Endodermal cell (in vitro differentiated cells): ENCODE measurements at places on chromosomes 16 and 17.

DNA sequence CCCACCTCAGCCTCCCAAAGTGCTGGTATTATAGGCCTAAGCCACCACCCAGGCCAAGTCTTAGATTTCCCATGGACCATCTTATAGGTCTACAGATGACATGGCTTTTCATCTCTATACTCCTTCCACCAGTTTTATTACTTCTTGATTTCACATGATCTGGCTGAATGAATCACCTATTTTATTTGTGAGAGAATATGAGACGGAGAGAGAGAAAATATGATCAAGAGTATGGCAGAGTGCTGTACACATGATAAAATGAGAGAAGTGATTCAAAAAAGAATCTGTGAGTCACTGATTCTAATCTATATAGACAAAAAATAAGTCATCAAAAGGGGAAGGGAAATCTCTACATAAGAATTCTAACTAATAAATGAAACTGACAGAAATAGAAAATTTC is 13.7 kb downstream of the ACSM1 start:
- H3K4me1 ChIP-seq = peaks cover 5% of the 10 kb centered on the region
- no peaks in the 10 kb centered on the region for H3K36me3 ChIP-seq
- no peaks in the 10 kb centered on the region for H3K27me3 ChIP-seq
- H3K4me3 ChIP-seq = no peak overlapping the region

DNA sequence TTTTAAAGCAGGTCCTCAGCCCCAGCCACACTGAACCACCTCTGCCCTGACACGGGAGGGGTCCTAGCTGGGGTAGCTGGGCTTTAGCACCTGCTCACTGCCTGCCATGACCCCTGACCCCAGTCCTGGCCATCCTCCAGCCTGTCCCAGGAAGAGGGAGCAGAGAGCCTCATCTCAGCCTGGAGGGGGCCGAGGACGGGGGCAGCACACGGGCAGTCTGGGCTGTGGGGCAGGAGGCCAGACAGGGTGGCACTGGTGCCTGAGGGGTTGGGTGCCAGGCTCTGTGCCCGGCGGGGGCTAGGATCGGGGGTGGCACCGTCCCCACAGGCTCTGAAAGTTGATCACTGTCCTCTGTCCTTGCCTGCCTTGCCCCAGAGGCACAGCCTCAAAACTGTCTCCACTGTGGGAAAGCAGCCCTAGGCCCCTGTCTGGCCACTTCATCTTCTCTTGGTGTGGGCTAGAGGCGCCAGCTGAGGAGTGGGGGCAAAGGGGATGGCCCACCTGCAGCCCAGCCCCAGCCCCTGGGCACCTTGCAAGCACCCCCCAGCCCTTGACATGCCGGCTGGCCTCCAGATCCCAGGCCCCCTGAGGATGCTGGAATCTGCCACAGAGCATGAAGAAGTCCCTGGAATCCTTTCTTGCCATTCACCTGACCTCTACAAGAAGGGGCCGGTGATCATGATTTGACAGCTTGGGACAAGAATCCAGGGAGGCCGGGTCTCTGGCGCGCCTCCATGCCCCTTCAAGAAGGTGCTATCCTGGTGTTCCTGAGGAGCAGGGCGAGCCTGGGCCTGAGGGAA is 15.7 kb downstream of the ENDOV start:
- DNase-seq = no peak
- no peaks in the 10 kb centered on the region for H3K27me3 ChIP-seq
- no peak overlapping the region for H3K27ac ChIP-seq
- no peaks in the 10 kb centered on the region for H3K36me3 ChIP-seq

- H3K27me3 ChIP-seq = no peaks in the 10 kb centered on the region
- no peaks in the 10 kb centered on the region for H3K4me1 ChIP-seq
- no peak overlapping the region for H3K4me3 ChIP-seq
- no peaks in the 10 kb centered on the region for H3K36me3 ChIP-seq
- no peak for DNase-seq
- no peak overlapping the region for H3K27ac ChIP-seq
These were observed 162.1 kb upstream of the AXIN2 start for GRCh38 chr17:65723431-65724151.

DNA sequence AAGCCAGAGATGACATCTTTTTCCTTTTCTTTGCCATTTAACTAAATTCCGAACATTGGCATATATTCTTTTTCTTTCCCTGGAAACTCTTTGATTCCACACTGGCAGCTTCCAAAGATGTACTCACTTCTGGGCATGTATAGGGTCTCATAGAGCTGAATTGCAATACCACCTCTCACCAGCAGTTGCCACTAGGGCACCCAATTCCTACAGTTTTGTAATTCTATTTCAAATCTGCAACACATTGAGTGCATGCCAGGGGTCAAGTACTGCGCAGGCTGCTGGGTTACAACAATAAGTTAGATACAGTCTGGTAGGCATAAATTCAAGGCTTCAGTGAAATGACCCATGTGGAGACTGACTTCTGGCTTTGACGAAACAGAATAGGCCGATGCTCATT is 208.8 kb upstream of the NLRP1 start:
- peak; percentile 26 for DNase-seq
- no peaks in the 10 kb centered on the region for H3K4me1 ChIP-seq
- no peaks in the 10 kb centered on the region for H3K36me3 ChIP-seq
- no peak overlapping the region for H3K27ac ChIP-seq

DNA sequence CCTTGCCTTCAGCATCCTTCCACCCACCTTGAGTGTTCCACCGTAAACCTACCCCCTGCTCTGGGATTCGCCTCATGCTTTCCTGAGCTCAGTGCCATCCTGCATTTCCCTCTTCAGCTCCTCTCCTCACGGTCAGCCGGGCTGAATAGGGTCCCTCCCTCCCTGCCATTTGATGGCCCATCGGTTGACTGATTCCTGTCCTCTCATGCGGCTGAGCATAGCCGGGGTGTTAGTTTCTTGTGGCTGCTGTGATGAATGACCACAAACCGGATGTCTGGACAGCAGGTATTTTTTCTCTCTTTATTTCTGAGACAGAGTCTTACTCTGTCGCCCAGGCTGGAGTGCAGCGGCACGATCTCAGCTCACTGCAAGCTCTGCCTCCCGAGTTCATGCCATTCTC is 44.1 kb upstream of the MGAT5B start:
- H3K36me3 ChIP-seq = no peaks in the 10 kb centered on the region
- no peaks in the 10 kb centered on the region for H3K4me1 ChIP-seq
- no peak overlapping the region for H3K4me3 ChIP-seq
- H3K27ac ChIP-seq = no peak overlapping the region
- DNase-seq = no peak

DNA sequence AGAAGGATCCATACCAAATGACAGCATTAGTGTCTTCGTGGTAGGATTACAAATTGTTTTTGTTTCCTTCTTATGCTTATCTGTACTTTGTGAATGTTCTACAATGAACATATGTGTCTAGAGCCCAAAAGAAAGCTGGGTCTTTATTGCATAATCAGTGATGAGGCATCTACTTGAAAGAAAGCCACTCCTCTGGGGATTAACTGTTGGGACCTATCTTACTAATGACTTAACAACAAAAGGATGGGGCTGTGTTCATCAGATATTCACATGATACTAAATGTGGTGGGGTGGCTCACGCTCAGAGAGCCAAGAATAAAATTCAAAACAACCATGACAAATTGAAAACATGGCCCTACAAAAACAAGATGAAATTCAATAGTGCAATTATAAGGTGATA is 160.2 kb downstream of the RGS9 start:
- H3K36me3 ChIP-seq = no peaks in the 10 kb centered on the region
- no peaks in the 10 kb centered on the region for H3K4me1 ChIP-seq
- no peaks in the 10 kb centered on the region for H3K27me3 ChIP-seq

DNA sequence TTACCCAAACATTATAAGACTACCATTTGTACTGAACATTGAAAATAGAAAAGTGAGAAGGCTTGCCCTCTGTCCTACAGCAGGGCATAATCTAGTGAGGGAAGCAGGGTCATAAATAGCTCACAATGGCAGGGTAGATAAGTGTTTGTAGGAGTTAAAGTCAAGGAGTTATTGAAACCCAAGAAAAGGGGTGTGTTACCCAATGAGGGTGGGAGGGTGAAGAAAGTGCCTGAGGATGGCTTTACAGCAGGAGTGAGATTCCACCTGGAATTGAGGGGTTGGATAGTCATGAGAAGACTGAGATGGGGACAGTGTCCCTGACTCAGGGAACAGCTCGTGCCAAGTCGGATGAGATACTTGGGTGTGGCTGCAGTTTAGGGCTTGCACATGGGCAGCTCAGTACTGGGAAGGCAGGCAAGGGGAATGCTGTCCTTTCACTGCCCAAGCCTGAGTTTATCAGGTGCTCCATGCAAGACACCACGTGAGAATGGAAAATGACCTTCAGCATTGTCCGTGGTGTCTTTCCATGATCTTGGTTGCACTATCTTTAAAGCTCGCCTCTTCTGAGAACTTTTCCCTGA is 393.2 kb upstream of the MAF start:
- no peak overlapping the region for H3K27ac ChIP-seq
- no peak for DNase-seq

DNA sequence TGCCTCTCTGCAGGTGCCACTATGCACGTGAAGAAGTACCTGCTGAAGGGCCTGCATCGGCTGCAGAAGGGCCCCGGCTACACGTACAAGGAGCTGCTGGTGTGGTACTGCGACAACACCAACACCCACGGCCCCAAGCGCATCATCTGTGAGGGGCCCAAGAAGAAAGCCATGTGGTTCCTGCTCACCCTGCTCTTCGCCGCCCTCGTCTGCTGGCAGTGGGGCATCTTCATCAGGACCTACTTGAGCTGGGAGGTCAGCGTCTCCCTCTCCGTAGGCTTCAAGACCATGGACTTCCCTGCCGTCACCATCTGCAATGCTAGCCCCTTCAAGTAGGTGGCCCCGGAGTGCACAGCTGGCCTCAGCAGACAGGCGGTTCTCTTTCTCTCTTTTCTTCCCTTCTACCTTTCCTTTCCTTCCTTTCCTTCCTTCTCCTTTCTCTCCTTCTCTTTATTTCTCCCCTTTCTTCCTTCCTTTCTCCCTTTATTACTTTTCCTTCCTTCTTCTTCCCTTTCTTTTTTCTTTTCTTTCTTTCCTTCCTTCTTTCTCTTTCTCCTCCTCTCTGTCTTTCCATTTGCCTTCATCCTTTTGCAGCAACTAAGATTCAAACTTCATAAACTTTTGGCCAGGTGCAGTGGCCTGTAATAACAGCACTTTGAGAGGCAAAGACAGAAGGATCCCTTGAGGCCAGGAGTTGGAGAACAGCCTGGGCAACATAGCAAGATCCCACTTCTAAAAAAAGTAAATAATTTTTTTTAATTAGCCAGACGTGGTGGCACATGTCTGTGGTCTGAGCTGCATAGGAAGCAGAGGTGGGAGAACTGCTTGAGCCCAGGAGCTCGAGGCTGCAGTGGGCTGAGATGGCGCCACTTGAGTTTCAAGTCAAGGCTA is 46.7 kb downstream of the SCNN1B start:
- no peak overlapping the region for H3K4me3 ChIP-seq
- no peaks in the 10 kb centered on the region for H3K36me3 ChIP-seq
- H3K27me3 ChIP-seq = no peaks in the 10 kb centered on the region
- peak; percentile 83 for DNase-seq

DNA sequence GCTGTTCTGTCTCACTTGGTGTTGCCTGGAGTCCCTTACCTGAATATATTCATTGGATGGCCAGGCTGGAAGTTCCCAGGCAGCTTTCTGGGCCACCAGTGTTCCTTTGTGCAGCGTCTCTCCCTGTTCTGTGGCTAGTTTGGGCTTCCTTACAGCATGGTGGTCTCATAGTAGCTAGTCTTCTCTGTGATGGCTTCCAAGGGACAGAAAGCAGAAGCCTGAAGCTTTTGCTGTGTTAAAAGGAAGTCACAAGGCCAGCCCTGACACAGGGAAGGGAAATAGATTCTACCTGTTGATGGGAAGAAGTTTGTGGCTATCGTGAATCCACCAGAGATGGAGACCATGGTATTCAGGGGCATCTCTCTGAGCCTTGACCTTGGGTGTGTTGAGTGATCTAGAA is 34.6 kb downstream of the PLCG2 start:
- no peak overlapping the region for H3K4me3 ChIP-seq
- no peak overlapping the region for H3K27ac ChIP-seq
- H3K27me3 ChIP-seq = no peaks in the 10 kb centered on the region
- DNase-seq = no peak

DNA sequence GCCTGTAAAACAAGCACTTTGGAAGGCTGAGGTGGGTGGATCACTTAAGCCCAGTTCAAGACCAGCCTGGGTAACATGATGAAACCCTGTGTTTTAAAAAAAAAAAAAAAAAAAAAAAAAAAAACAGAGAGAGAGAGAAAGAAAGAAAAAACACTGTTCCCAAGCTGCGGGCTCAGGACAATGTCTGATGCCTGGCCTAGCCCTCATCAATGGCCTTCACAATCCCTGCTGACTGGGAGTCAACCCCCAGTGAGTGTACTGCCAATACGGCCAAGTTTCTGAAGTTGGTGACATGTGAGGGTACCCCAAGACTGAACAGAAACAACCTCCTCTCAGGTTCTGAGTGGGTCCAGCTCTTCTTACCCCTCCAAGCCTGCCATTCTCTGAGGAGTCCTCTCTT is 116.5 kb downstream of the ZNF778 start:
- H3K4me1 ChIP-seq = peaks cover 16% of the 10 kb centered on the region
- peak overlapping the region; percentile 76 for H3K27ac ChIP-seq
- no peaks in the 10 kb centered on the region for H3K36me3 ChIP-seq
- no peaks in the 10 kb centered on the region for H3K27me3 ChIP-seq

GRCh38 chr17:78706271-78706915 is 75.7 kb downstream of the CYTH1 start:
- H3K27ac ChIP-seq = no peak overlapping the region
- H3K27me3 ChIP-seq = no peaks in the 10 kb centered on the region
- H3K4me1 ChIP-seq = no peaks in the 10 kb centered on the region
- no peak overlapping the region for H3K4me3 ChIP-seq

DNA sequence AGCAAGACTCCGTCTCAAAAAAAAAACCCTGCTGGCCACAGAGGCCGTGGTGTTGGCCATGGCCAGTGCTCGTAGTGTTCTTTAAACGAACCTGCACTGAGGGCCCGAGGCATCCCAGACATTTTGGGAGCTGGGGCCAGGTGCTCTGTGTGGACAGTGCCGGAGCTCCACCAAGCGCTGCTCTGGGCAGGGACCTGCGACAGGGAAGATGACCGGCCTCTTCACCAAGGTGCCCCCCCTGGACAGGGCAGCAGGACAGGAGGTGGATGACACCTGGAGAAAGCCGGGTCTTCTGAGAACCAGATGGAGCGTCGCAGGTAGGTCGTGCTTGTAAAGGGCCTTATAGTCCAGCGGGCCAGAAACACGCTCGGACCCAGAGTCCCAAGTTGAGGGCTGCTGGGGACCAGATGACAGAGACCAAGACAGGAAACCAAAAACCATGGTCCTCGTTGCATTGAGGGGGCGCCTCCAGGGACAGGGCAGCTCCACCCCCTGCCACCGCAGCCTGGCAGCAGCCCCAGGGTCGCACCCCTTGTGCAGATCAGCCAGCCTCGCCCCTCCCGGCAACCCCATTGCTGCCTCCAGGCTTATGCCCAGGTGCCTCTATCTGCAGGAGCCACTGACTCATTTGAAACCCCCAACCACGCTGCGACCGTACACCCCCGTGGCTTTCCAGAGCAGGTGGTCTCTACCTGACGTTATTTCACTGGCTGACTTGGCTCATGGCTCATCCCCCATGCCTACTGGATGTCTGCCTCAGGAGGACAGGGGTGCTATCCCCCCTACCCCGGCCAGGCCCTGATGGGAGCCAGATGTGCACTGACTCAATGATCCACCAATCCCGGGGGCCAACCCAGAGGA is 4.2 kb upstream of the NTN3 start:
- peak; percentile 54 for DNase-seq
- H3K4me3 ChIP-seq = no peak overlapping the region
- H3K27ac ChIP-seq = no peak overlapping the region
- H3K27me3 ChIP-seq = peaks cover 18% of the 10 kb centered on the region

GRCh38 chr16:88284626-88285513 is 97.9 kb upstream of the ZNF469 start:
- H3K4me3 ChIP-seq = no peak overlapping the region
- H3K4me1 ChIP-seq = no peaks in the 10 kb centered on the region
- H3K27ac ChIP-seq = no peak overlapping the region
